AG04450 (cell line): ENCODE measurements at places on chromosomes 16 and 17. TPM values are rescaled to one million over a fixed set of nuclear protein-coding genes. Genes with fewer than 3 reads are reported as not detected.

Gene ZNF469
- polyA plus RNA-seq: 2.2 and 3.7 TPM in 2 replicates

GRCh38 chr16:66551788-66552285 is 539 bp upstream of the CKLF start:
- no peak for DNase-seq

- DNase-seq: no peak
Observed at GRCh38 chr16:87051526-87052320, 265.5 kb downstream of the C16orf95 start.

GRCh38 chr16:2712546-2712945 is 7.5 kb downstream of the PRSS27 start:
- no peak for DNase-seq

GRCh38 chr16:53022374-53022773 is 30.3 kb downstream of the CHD9NB start:
- DNase-seq: peak; percentile 7

Gene KCNJ18
- not detected in 2 replicates for polyA plus RNA-seq

DNA sequence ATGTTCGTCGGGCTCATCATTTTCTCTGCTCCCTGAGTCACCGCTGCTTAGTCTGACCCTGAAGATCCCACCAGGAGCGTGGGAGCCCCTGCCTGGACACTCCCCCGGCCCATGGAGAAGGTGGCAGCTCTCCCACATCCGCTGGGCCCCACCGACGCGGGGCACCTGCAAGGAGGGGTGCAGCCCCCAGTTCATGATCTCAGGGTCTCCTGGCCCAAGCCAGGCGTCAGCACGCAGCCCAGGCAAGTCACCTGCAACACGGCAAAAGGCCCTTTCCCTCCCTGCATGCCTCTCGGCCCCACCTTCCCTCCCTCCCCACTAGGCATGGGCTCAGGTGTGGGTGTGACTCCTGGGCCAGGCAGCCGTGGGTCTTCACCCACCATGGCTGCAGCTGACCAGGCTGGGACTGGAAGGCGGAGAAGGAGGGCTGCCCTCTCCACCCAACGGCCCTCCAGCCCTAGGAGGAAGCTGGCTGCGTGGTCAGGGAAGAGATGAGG is 9.7 kb upstream of the CHMP6 start:
- DNase-seq: no peak

GRCh38 chr17:56908001-56908542 is 5.8 kb downstream of the TRIM25 start:
- DNase-seq: no peak

Gene TNFRSF12A
- 67.3 and 97.1 TPM in 2 replicates for polyA plus RNA-seq

GRCh38 chr17:67276075-67276474 is 31.1 kb upstream of the HELZ start:
- no peak for DNase-seq

- no peak for DNase-seq
Observed at GRCh38 chr16:82535262-82535661, 91.5 kb upstream of the CDH13 start.

DNA sequence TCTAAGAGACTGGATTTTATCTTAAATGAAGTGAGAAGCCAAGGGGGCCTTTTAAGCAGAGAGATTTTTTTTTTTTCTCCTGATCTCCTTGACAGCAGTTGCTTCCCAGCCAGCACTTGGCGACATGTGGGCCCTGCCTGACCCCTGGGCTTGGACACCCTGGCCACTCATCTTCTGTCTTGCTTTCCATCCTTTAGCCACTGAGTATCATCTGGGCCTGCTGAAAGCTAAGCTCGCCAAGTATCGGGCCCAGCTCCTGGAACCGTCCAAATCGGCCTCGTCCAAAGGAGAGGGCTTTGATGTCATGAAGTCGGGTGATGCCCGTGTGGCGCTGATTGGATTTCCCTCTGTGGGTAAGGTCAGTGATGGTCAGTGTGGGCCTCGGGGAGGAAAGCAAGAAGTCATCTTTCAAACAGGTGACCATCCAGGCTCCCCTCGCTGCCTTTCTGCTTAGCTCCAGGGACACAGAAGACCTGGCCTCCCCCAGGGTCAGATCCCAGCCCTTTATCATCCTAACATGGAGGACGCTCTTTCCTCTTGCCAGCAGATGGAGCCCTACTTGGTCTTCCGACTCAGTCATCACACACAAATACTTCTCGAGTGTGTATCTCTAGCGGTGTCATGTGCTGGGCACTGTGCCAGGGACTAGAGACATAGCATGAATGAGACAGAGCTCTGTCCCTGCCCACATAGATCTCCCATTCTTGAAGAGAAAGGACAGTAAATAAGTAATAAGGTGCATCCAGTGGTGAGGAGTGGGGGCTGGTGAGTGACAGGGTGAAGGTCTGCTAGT is 6.1 kb downstream of the DRG2 start:
- DNase-seq: peak; percentile 26

DNA sequence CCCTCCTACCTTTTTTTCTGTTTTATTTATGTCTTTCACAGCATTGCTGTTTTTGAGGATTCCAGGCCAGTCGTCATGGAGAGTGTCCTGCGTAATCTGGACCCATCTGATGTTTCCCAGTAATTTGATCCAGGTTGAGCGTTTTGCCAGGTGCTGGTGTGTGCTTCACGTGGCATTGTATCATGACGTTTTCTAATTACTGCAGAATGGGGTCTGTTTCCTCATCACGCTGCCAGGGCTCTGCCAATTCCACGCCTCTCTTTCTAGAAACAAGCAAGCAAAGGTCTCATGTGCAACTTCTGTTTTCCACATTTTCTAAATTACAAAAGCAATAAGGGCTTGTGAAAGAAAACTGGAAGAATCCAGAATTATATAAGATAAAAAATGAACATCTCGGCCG is 28.3 kb upstream of the BHLHA9 start:
- no peak for DNase-seq

Gene TMIGD1
- polyA plus RNA-seq: not detected in 2 replicates

- DNase-seq: no peak
Observed at GRCh38 chr17:50205111-50205962, 3.9 kb upstream of the COL1A1 start.

Gene CLEC18B
- 0.06 and 0.22 TPM in 2 replicates for polyA plus RNA-seq

GRCh38 chr16:86218479-86219170 is 291.7 kb upstream of the FOXF1 start:
- no peak for DNase-seq

Gene ASPA
- polyA plus RNA-seq: 0.17 and 0.27 TPM in 2 replicates

DNA sequence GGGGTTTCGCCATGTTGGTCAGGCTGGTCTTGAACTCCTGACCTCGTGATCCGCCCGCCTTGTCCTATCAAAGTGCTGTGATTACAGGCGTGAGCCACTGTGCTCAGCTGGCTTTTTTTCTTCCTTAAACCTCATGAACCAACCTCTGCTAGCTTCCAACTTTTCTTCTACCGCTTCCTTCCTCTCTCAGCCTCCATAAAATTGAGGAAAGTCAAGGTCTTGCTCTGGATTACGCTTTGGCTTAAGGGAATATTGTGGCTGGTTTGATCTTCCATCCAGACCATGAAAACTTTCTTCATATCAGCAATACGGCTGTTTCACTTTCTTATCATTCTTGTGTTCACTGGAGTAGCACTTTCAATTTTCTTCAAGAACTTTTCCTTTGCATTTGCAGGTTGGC is 57.5 kb upstream of the SDK2 start:
- no peak for DNase-seq

GRCh38 chr17:64107500-64108236 is 22.3 kb downstream of the ERN1 start:
- DNase-seq: no peak

- DNase-seq: no peak
Observed at GRCh38 chr17:57735707-57736106, 9.4 kb downstream of the CCDC182 start.

- no peak for DNase-seq
Observed at GRCh38 chr16:57945740-57946138, 25.2 kb downstream of the CNGB1 start.

GRCh38 chr16:75727221-75727620 is 931 bp upstream of the CPHXL start:
- DNase-seq: no peak

Gene RCVRN
- polyA plus RNA-seq: 0.29 TPM in 1 of 2 replicates, not detected in the other

DNA sequence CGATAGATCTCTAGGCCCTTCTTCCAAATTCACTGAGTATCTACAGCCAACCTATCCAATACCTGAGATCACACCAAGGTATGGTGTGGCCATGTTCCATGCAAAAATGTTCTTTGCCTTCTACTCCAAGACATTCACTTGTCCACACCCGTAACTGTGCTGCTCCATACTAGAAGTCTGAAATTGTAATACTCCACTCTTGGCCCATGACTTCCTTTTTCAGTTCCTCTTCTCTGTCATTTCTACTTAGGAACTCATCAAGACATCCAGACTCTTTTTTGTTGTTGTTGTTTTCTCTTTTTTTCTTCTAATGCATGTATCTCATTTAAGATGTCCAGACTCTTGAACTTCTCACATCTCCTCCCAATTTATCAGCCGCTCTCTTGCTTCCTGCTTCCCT is 42.5 kb upstream of the KSR1 start:
- no peak for DNase-seq

GRCh38 chr17:29444589-29444988 is 54.4 kb downstream of the TAOK1 start:
- no peak for DNase-seq

- DNase-seq: no peak
Observed at GRCh38 chr16:50631249-50631984, 49.7 kb downstream of the SNX20 start.

Gene SLC13A5
- not detected in 2 replicates for polyA plus RNA-seq

DNA sequence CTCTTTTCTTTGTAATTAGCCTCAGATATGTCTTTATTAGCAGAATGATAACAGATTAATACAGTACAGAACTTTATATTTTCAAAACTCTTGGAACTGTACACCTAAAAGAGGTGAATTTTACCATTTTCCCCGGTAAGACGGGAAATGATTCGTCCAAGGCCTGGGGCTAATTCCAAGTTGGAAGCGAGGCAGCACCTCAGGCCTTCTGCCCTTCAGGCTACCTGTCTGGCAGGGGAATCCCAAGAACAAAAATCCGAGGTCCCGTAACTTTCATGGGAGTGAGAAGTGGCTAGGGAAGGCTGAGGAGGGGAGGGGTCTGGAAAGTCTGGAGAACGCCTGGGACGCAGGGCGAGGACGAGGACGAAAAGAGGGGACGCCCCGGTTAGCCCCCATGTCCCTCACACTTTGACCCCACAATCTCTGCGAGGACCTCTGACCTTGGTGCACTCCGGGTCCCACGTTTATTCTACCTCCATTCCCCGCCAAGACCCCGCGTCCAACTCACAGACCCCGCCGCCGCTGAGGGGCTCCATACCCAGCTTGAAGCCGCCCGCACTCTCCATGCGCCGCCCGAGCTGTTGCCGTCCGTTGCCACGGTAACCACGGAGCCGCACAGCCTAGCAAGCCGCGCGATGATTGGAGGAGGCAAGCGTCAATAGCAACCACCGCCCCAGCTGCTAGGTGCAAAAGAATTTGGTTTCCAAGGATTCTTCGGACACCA is at the start of gene HYDIN:
HYDIN (minus strand) TSS at position 601 of the 724 bp plus-strand sequence. CDS start 43,827 bp downstream, outside the sequence.
- DNase-seq: no peak

Gene NR1D1
- polyA plus RNA-seq: 0.62 and 1.0 TPM in 2 replicates

Gene RAP1GAP2
- 2.8 and 3.4 TPM in 2 replicates for polyA plus RNA-seq

DNA sequence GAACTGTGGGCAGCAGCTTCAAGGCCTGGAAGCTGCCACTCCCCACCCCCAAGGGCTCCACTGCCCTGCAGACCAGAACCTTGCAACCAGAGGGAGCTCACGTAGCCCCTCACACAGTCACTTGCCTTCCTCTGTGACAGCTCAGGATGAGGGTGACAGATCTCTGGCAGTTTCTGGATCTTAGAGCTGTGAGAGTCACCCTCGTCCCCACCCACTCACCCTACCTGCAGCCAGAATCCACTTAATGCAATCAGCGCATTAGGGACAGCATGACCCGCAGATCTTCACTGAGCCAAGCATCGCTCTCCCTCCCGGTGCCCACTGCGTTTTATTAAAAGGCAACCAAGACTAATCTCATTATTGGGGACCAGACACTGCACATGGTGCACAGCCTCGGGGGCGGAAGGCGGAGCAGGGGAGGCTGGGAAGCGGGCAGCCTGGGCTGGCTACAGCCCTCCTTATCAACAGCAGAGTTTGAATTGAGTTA is 3.5 kb downstream of the CYB561 start:
- DNase-seq: no peak

DNA sequence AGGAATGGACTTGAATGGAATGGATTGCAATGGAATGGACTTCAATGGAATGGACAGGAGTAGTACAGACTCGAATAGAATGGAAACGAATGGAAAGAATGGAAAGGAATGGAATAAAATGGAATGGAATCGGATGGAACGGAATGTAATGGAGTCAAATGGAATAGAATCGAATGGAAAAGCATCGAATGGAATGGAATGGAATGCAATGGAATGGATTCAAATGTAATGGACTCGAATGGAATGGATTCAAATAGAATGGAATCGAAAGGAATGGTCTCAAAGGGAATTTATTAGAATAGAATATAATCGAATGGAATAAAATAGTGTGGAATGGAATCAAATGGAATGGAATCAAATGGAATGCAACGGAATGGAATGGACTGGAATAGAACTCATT is 484.9 kb upstream of the WSB1 start:
- DNase-seq: peak; percentile 10

- DNase-seq: no peak
Observed at GRCh38 chr17:18994631-18995030, 9.9 kb downstream of the FAM83G start.

GRCh38 chr16:53126390-53126789 is 71.6 kb downstream of the CHD9 start:
- no peak for DNase-seq

DNA sequence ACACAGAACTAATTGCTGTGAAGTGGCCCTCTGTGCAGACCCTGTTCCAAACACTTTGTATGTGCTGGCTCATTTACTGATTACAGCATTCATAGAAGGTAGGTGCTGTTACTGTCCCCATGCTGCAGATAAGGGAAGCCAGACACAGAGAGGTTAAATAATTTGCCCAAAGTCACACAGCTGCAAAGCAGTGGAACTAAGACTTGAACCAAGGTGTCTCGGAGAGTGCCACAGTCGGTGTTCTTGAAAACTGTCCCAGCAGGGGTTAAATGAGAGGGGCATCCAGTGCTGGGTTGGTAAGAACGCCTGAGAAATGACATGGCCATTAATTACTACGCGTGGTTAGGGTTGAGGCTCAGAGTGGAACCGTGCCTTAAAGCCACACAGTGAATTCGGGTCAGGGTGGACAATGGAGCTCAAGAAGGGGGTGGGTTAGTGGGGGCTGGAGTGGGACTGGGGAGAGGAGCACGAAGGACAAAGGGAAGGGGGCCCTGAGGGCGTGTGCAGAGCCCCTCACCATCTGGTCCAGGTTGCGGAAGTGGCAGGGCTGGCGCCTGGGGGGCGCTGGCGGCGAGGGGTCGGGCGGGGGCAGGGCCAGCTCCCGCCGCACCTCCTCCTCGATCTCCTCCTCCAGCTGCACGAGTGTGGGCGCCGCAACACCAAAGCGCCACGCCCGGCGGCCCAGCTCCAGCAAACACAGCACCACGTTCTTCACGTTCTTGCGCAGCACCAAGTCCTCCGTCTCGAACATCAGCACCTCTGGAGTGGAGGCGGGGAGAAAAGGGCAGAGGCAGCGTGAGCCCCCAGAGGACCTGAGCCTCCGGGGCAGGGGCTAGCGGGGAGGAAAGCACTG is 3.3 kb downstream of the GAS2L2 start:
- DNase-seq: no peak
